ENCODE measurements at places on chromosomes 4 and X.

GRCh38 chr4:2132438-2132837, 73.3 kb downstream of the NAT8L start:
- DNase-seq: no peak

DNA sequence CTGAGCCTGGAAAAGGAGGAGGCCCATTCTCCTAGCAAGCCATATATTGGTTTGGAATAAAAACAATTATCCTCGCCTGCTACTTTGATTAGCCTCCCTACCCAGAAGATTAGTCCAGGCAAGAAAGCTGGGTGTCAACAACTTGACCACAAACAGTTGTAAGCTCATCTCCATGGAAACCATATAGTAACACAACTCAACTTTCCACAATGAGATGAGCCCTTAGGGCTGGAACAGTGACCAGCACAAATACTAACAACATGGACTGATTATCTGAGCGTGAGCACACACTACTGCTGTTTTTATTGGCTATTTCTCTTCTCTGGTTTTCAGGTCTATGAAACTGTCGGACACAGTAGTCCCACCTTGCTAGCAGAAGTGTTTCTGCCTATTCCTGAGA, 80.8 kb downstream of the CC2D2A start:
- no peak for DNase-seq

- DNase-seq: no peak
Measured at GRCh38 chr4:76681996-76682395, 215.9 kb downstream of the SOWAHB start.

- DNase-seq: no peak
Measured at GRCh38 chrX:1618689-1619088, 3.8 kb downstream of the ASMT start.

GRCh38 chr4:71296945-71297344, 41.9 kb upstream of the SLC4A4 start:
- no peak for DNase-seq

GRCh38 chr4:8090312-8090711, 68.3 kb downstream of the ABLIM2 start:
- peak; percentile 37 for DNase-seq

All from EL (cell line).